ENCODE measurements at places on chromosomes 2 and 18.
A peak's percentile ranks its signal among the peaks of the same experiment; 100 is the strongest.

GRCh38 chr2:83186105-83186760, 1272.8 kb downstream of the SUCLG1 start:
- DNase-seq, result no peak

GRCh38 chr2:198518935-198519334, 714.5 kb downstream of the PLCL1 start:
- DNase-seq, result no peak

DNA sequence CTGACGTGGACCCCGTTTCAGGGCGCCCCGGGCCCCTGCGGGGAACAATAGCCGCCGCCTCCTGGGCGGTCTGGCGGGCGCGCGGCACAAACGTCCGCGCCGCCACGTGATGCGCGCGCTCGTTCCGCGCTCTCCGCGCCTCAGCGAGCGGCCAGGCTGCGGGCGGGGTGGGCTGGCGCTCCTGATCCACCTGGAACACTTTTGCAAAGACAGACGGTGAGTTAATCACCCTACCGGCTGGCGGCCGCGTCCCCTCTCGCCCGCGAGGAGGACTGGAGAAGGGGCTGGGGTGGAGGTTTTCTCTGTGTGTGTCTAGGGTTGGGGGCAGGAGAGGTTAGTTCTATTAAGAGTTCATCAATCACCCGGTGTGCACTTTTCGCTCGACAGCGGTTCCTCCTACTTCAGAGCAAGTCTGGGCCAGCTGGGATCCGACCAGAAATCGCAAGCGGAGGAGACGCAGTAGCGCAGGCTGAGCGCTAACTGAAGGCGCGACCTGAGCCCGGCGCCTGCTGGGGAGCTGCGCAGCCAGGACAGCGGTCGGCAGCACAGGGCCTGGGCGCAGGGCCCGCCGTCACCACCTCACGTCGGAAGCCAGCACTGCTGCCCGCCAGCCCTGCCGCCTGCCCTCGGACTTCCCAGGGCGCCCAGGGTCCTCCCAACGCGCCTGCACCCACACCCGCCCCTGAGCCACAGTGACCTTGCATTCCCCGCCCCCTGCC, 10.3 kb upstream of the HOXD1 start:
- DNase-seq, result no peak

GRCh38 chr2:109066917-109067597, 61.9 kb upstream of the SH3RF3 start:
- no peak for DNase-seq

DNA sequence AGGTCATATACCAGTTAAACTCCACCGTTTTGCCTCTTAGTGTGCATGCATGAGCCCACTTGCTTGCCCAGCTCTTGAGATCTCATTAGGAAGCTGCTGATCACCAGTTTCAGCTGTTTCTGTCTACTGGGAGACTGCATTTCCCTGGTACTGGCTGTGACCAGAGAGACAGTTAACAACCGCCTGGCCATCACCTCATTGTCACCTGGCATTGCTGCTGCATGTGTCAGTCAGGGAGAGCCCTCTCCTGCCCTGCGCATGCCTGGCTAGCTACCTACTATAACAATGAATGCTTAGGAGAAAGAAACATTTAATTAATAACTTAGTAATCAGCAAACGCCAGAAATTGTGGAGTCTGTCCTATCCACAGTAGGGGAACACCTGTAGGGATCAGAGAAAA, 265.8 kb upstream of the CYRIA start:
- no peak for DNase-seq

GRCh38 chr2:168568476-168569267, 112.6 kb downstream of the CERS6 start:
- DNase-seq, result no peak

- peak; percentile 16 for DNase-seq
These were observed 755 bp upstream of the ATP9B start for GRCh38 chr18:79068341-79068936.

GRCh38 chr2:223314811-223315210, 262.8 kb downstream of the KCNE4 start:
- DNase-seq, result no peak

GRCh38 chr2:186276909-186277308, 209.2 kb upstream of the ZC3H15 start:
- no peak for DNase-seq

- DNase-seq, result no peak
These were observed 51.2 kb downstream of the SLC4A1AP start for GRCh38 chr2:27714851-27715291.

DNA sequence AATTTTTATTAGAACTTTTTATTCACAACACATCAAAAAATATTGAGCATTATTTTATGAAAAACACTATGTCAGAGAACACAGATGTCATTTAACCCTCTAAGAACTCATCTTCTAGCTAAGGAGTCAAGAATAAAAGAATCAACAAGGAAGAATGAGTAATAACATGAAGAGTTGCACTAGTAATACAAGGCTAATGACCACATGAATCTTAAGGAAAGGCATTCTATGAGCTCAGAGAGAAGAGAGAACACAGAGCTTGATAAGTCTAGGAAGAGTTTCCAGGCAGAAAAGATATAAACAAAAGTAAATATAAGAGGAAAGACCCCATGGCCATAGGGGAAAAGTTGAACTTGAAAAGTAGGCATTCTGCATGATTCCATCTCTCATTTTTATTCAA, 166.5 kb downstream of the MAIP1 start:
- DNase-seq, result no peak

DNA sequence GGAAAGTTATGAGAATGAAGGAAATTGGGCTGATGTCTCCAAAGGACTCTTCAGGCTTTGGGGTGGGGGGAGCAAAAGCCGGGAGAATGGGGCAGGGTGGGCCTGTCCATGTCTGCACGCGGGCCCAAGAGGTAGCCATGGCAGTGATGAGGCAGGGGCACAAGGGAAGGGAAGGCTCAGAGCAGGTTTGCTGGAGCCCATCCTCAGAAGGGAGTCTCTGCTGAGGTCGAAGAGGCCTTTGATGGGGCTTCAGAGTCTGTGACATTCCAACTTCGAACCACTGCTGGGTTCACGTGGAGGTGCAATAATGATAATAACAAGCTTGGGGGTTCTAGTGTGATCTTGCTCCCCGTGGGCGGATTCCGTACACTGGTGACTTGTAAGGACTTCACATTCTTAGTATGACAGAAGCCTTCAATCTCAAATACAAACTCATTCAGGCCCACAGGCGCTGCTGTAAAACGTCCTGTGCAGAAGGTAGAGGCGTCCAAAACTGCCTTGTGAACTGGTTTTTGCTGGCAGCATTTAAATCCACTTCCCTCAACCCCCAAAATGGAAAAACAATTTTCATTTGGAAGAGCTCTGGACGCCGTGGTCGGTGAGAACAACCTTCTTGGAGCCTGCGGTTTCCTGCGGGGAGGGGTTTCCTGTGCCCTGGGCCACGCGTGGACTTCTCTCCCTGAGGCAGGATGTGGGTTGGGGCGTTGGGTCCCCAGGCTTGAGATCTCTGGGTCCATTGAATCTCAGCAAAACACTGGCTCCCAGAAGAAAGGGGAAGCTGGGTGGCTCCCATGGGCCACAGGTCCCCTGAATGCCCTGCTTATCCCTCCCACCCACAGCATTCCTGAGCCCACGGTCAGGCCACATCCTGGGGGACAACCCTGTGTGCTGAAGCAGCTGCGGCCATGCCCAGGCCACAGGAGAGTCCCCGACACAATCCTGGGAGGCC, 151.0 kb downstream of the TPO start:
- no peak for DNase-seq

DNA sequence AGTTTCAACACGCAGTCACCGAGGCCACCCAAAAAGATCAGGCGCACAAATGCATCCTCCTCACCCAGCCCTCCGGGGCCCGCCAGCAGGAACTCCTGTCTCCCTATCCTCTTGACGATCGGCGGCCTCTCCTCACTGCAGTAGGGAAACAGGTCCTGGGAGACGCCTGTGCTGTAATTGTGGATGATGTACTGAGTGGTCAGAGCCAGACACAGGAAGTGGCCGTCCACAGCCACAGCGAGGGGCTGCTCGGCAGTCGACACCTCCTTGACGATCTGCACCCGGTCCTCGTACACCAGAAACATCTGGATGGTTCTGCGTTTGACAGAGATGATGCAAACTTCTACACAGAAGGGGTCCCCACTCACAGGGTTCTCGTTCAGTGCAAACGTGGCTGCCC, 22.0 kb downstream of the TGFBRAP1 start:
- DNase-seq, result no peak

- no peak for DNase-seq
These were observed 32.2 kb upstream of the LPIN2 start for GRCh38 chr18:3044931-3045698.

DNA sequence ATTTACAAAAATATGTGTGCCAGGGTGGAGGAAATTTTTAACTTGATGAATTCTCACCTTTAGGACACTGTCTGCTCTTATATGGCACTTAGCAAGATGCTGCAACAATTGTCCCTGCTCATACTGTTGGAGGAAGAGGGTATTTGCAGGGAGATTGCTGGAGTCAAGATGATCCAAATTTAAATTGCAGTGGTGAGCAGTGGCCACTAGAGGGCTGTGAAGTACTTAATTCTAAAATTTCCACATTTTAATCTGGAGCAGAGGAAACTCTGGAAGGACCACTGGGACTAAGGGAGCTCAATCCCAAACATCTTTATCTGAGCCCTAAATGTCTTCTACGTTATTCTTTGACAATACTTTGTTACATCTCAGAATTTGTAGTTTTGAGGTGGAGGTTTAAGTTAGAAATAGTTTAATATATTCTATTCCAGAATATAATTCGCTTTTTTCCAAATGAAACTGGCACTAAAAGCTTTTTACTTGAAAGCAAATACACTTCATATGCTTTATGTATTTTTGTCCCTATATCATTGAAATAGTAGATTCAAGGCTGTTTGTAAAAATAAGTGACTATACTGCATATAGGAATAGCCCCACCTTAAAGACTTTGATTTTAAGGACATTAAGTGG, 33.0 kb upstream of the PTH2R start:
- DNase-seq, result peak; percentile 36

DNA sequence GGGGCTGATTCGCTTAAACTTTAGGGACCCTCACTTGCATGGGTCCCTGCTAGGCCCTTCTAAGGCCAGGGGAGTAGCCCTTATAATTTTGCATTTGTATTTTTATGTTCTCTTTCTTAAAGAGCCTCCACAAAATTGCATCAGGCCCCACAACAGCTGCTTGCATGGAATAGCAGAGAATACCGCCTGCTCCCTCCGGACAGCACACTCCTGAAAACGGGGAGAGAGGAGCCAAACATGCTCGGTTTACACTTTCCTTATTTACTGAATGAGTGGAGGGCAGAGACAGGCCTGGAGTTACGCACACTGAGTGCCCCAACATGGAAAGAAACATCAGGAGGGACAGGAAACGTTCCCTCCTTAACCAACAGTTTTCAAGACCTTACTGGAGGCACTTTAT, 132.2 kb downstream of the ANTXR1 start:
- no peak for DNase-seq

GRCh38 chr18:36661999-36662398, 166.8 kb downstream of the TPGS2 start:
- DNase-seq, result no peak

DNA sequence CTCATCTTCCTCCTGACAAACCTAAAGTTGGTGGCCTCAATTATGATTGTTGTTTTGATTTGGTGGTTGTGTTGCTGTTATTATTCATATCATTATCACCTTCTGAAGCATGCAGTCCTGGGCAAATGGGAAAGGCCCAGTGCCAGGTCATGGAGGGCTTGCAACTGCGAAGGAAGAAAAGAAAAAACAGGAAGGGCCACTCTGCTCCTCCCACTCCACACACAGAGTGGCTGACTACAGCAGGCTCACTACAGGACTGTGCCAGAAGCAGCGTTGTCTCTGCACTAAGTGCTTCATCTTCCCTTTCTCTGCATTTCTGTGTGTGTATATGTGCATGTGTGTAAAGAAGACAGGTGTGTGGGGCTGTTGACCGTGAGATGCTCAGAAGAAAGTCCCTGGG, 231.9 kb downstream of the ANKRD30B start:
- no peak for DNase-seq

- no peak for DNase-seq
These were observed 60.7 kb upstream of the KIF5C start for GRCh38 chr2:148814143-148814859.

DNA sequence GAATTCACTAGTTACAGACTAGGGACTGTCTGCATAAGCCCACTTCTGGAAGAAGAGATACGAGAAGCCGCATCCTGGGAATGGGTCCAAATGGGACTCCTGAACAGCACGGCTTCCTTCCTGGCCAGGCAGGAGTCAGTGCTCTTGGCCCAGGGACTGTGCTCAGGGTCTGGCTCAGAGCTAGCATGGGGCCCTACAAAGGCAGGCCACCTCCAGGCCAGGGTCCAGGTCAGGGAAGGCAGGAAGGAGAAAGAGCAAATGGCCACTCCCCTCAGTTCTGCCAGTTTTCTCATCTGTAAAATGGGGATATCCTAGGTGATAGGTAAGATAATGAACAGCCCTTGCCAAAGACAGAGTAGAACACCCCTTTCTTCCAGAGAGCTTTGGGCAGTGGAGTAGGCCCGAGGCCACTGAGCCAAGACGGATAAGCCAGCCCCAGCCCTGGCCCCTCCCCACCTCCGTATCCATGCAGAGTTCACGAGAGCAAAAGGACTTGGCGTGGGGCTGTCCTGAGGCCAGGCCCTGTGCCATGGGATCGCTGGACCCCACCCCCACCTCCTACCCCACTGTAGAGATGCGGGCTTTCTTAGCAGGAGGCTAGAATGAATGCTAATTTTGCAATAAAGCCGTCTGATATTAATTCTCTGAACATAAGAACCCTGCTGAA, 190.1 kb downstream of the MGAT5 start:
- no peak for DNase-seq

- no peak for DNase-seq
These were observed 210.7 kb downstream of the KLHL29 start for GRCh38 chr2:23595601-23596251.

- no peak for DNase-seq
These were observed 211.8 kb downstream of the SLC8A1 start for GRCh38 chr2:40240070-40240469.

DNA sequence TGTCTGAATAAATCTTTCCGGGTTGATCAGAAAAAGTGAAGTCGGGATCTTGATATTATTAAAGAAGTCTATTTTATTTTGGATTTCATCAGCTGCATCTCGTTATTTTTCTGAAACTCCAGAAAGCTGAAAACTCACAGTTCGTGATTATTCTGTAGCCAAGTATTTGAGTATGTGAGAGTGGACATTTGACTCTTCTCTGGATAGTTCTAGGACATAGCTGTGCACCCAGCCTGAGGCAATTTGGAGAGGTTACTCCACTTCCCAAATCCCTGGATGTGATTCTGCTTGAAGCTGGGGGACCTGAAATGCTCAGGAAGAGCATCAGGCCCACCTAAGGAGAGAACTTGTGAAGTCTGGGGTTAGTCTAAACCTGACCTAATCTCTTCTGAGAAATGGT, 117.6 kb upstream of the PID1 start:
- DNase-seq, result no peak

Measured in activated CD4-positive, alpha-beta T cell treated with anti-CD3 and anti-CD28 coated beads, Interleukin-2, Interleukin-4, amounts not matched to agents 100 ng/mL and 50 ng/mL, durations not matched to agents 16 hours and 8 hours (primary cell).